Activated CD4-positive, alpha-beta T cell treated with anti-CD3 and anti-CD28 coated beads for 1 hour (primary cell): ENCODE measurements at places on chromosomes 2 and 18.
A peak's percentile ranks its signal among the peaks of the same experiment; 100 is the strongest.

GRCh38 chr2:64459575-64459974 lies 5.6 kb downstream of the LGALSL start:
- no peak for DNase-seq

DNA sequence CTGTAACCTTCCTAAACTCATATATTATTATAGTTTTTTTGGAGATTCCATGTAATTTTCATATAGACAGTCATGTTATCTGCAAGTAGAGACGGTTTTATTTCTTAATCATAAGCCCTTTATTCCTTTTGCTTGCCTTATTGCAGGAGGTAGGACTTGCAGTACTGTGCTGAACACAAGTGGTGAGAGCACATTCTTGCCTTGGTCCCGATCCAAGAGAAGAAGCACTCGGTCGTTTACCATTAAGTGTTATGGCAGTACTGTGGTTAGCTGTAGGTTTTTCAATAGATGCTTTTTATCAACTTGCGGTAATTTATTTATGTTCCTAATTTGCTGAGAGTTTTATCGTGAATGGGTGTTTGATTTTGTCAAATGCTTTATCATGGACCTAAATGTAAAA lies 305.7 kb downstream of the DYSF start:
- DNase-seq = no peak

- no peak for DNase-seq
Observed at GRCh38 chr2:158740127-158740526, 55.0 kb upstream of the DAPL1 start.

DNA sequence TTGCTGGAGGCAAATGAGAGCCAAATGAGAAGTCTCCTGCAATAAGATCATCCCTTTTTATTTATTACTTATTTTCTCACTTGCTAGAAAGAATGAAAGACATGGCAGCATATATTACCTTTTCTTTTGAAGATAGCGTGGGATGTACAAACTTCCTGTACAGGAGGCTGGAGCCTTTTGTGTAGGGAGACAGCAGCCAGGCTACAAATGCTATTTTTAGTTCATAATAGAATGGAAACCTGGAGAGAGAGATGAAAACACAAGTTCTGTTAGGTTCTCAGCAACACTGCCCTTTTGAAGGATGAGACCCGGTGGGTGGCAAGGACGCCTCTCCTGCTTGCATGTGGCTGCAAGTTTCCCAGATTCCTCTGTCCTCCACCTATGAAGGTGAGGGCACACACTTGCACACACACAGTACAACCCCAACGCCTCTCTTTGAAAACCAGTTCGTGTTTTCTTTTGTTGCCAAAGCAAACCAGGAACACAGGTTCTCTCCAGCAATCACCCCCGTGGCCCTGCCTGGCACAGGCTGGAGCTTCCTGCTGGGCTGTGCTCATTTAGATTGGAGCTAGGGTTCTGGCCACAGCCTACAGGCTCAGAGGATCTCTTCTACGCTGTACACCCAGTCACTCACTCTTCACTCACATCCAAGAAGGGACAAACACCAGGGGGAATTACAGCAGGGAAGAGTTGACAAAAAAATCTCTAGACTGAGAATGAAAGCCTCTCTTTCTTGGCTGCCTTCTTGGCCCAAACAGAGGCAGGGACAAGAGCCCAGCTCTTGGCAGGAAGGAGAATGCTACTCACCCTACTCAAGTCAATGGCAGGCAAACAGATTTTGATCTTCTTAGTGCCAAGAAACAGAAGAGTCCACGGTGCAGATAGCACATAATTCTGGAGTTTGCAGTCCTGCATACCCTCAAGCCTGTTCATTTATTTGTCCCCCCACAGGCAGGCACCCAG lies 55.6 kb downstream of the MRPL35 start:
- DNase-seq = no peak

GRCh38 chr2:219073413-219074129 lies 12.8 kb upstream of the IHH start:
- no peak for DNase-seq

DNA sequence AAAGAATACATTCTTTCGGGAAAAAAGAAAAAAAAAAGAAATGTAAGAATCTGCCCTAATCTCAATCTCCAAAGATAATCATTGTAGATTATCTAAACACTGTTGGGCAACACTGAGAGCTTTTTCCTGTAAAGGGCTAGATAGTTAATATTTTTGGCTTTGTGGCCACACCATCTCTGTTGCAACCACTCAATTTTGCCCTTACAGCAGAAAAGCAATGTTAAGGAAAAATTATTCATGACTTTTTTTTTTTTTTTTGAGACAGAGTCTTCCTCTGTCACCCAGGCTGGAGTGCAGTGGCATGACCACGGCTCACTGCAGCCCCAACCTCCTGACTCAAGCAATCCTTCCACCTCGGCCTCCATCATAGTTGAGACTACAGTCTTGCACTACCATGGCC lies 17.3 kb upstream of the FZD5 start:
- no peak for DNase-seq

DNA sequence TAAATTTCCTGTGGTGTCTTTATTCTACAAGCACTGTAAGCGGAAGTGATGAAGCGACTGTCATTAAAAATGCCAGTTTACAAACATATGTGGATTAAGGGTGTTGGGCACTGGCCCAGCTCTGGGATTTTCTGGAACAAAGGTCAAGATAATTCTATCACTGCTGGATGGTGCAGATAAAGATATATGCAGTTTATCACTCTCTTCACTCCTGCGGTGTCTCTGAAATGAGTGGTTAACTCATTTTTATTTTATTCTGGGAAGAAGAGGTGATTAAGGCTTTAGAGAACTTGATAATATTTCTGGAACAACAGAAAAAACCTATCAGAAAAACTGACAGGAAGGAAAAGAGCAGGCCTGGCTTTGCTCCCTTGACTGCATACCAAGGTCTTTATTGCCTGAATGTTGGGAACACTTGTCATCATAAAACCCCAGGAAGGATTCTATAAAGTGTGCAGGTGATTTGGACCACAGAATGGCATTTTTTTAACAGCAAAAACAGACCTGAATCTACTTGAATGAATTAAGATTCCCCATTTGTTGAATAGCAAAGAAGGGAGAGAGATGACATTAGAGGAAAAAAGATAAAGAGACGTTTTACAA lies 32.4 kb downstream of the ABCB11 start:
- DNase-seq = no peak

GRCh38 chr2:227462462-227462951 lies 9.4 kb upstream of the AGFG1 start:
- DNase-seq = no peak

DNA sequence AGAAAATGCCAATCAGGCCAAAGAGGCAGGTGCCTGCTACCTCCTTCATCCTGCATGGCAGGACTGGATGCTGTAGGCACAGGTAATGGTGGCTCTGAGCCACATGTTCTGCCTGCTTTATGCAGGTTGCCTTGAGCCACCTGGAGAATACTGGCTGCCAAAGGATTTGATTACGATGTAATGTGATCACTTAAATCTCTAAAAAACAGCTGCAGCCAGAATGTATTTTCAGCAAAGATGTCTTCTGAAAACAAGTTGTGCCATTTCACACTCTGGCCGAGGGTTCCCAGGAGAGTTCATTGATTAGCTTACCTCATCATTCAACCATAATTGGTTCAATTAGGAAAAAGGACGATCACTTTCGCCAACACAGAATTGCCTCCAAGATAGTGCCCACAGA lies 17.9 kb upstream of the MSGN1 start:
- no peak for DNase-seq

DNA sequence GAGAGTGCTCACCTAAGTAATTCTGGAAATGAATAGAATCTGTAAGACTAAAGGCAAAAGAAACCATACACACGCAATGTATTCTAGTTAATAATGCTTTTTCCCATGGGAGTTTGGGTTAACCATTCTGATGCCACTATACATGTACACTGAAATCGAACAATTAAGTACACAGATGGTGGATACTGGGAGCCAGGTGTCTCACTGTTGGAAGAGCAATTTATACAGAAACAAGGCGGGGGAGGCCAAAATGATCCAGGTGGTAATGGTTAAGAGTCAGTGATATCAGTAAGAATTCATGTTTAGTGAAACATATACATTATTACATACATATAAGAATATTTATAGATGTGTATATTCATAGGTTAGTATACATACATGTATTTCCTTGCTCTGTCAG lies 67.2 kb downstream of the TMEM131 start:
- DNase-seq = no peak

GRCh38 chr2:24508878-24509277 lies 17.8 kb downstream of the NCOA1 start:
- DNase-seq = no peak

- no peak for DNase-seq
Observed at GRCh38 chr2:203852760-203853159, 14.8 kb upstream of the CTLA4 start.

GRCh38 chr2:228407821-228408220 lies 226.3 kb upstream of the SPHKAP start:
- DNase-seq = no peak

DNA sequence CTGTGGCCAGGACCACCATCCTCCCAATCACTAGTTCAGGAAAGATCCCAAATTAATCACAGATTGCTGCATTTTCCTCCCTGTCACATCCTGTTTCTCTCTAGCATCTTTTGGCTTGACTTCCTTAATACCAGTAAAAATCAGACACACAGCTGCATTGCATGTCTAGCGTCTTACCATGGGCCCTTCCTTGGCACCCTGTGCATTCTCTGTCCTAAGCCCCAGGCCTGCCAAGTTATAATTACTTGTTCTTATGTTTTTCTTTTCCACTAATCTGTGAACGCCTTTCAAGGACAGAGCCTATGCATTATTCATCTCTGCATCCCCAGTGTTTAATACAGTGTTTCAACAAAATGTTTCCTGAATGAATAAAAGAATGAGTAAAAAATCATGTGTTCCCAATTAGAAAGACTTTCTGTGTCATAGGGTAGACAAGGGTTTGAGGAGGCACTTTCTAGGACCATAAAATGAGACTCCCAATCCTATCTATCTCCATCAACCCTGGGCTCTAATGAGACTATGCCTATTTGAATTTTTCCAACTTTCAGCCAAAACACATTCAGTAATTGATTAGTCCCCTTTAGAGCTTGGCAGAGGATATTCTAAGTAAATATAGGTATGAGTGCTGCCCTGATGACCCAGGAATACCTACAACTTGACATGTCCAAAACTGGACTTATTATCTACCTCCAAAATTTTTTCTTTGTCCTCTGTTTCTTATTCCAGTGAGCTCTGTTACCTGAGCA lies 10.3 kb upstream of the NT5C1B start:
- no peak for DNase-seq

- DNase-seq = peak; percentile 19
Observed at GRCh38 chr2:181953881-181954537, 31.6 kb upstream of the PPP1R1C start.

DNA sequence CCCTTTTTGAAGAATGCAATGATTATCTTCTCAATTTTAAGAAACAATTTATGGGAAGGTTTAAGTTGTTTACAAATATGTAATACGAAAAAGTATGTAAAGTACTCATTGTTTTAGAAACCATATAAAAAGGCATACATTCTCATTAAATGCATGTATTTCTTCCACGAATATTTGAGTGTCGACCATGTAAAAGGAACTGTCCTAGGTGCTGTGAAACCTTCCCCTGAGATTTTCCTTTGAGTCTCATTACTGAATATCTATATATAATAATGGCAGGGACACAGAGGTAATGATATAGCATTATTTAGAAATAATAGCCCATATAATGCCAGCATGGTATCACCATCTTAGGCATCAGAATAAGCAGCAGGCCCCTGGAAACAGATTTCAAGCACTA lies 239.3 kb downstream of the ERBB4 start:
- DNase-seq = no peak

DNA sequence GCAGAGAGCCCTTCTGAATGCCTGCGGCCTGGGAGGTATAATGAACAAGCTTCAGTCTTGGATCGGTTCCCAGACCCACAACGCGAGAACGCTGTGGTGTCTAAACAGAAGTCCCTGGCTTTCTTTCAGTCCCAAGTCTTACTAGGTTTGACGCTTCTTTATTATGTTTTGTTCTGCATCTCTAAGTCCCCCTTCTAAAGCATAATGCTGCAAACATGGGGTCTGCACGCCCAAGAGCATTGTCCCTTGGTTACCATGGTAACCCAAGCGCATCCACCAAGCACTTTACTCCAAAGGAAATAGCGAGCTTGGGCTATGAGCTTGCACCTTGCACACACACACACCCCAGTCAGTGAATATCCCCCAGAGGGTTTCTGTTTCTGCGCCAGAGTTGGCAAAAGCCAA lies 193.7 kb downstream of the INO80D start:
- no peak for DNase-seq

DNA sequence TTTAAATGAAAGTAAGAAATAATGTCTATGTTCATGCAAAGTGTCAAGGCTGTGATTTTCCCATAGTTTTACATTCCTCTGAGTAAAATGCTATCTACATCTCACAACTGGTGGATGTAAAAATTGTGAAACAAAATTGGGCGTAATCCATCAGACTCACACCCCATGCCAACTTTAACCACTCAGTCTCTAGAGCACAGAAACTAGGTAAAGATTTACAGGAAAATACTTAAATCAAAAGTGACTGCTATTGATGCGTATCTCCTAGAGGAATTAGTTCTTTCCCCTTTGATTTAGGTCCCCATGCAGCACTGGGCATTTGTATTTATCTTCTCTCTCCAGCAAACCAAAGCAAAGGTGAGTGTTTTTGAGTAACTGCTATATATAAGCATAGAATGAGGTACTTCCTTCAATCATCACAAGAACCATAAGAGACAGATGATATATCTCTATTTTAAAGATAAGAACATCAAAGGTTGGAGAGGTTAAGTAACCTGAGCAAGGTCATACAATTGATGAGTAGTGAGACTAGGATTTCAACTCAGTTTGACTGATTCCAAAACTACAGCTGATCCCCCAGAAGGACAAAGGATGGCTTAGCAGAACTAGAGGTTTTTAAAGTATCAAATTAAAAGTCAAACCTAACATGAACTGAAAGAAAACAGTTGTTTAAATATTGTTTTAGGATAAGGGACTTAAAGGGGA lies 594.0 kb upstream of the ACVR2A start:
- DNase-seq = no peak

- no peak for DNase-seq
Observed at GRCh38 chr18:26442126-26442525, 106.2 kb downstream of the KCTD1 start.

GRCh38 chr2:240596491-240596931 lies 10.0 kb downstream of the CAPN10 start:
- DNase-seq = no peak

- DNase-seq = no peak
Observed at GRCh38 chr2:172095905-172096625, 6.6 kb downstream of the DLX2 start.

GRCh38 chr2:156338578-156338977 lies 6.1 kb upstream of the NR4A2 start:
- DNase-seq = no peak

GRCh38 chr18:28606686-28607085 lies 429.8 kb upstream of the CDH2 start:
- DNase-seq = no peak

DNA sequence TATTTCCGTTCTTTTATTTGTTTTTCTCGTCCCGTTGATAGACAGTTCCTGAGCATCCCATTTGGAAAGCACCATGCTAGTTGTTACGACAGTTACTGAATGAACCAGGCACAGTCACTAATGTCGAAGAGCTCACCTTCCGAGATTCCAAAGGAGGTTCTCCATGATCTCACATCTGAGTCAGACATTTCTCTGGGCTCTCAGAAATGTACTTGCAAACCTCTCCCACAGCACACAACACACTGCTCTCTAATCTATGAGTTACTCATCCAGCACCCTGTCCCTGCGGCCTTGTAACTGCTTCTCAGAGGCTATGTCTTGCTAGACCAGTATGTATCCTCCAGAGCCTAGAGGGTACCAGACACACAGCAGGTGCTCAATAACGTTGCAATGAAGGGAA lies 174.7 kb downstream of the DNER start:
- DNase-seq = no peak
